Lung (tissue), 17 donors: ENCODE measurements at places on chromosomes 4 and X. TPM values are rescaled to one million over a fixed set of nuclear protein-coding genes. Genes with fewer than 3 reads are reported as not detected.

DNA sequence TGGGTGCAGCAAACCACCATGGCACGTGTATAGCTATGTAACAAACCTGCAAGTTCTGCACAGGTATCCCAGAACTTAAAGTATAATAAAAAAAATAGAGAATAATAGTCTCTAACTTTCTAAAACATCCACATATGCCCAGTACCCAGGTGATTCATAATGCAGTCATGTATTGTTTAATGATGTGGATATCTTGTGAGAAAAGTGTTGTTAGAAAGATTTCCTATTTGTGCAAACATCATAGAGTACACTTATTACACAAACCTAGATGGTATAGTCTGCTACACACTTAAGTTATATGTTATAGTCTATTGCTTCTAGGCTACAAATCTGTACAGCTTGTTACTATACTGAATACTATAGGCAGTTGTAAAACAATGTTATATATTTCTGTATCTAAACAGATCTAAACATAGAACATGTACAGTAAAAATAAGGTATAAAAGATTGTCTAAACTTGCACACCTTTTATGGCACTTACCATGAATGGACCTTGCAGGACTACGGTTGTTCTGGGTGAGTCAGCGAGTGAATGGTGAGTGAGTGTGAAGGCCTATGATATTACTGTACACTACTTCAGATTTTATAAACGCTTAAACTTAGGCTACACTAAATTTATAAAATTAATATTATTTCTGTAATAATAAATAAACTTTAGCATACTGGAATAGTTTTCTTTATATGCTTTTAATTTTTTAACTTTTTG is 232.2 kb upstream of the SLIT2 start:
- DNase-seq = no peak

DNA sequence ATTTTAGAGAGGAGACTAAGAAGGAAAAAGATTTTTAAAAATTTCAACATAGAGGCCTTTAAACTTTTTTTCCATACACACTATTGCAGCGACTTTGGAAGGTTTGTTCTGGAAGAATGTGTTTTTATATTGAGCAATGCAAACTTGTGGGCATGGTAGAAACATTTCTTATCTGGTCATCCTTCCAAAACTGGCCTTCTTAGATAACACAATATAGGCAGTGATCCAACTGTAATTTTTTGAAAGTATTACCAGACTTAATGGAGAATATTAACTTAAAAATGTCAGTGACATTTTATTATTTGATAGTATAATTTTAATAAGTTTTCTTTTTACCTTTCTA is 25.6 kb downstream of the FHDC1 start:
- no peak for DNase-seq

DNA sequence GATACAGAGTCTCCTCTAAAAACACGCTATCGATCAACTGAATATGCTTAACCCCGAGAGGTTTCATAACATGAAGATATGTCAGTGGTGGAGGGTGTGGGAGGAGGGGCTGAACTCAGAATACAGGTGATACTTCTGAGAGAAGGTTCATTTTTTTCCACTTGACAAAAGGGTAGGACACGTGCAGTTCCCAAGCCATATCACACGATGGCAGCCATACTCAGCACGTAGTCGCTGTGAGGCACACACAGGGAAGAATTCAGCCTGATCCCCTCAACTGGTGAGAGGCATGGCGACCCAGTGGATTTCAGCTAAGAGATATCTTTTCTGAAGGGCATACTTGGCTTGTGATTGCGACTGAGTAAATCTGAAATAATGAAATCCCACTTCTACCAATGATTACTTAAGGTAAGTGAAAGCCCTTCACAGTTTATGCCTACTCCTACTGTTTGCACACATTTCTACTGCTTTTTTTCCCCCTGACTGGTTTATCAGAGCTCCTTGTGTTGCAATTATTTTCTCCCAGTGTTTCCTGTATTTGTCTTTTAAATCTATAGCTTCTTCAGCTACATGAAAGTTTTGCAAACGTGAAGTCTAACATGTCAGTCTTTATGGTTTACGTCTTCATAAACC is 133.1 kb downstream of the CORIN start:
- peak; percentile 83 for DNase-seq

GRCh38 chr4:106522839-106523238 is 154.3 kb upstream of the GIMD1 start:
- no peak for DNase-seq

GRCh38 chrX:136165406-136165805 is 18.1 kb downstream of the FHL1 start:
- DNase-seq = no peak

TLR2 gene
- polyA plus RNA-seq = 27.5 TPM
